DND-41 (cell line): ENCODE measurements at places on chromosomes 2 and 18.

- DNase-seq = no peak
Measured at GRCh38 chr2:118845005-118845521, 2.4 kb downstream of the EN1 start.

DNA sequence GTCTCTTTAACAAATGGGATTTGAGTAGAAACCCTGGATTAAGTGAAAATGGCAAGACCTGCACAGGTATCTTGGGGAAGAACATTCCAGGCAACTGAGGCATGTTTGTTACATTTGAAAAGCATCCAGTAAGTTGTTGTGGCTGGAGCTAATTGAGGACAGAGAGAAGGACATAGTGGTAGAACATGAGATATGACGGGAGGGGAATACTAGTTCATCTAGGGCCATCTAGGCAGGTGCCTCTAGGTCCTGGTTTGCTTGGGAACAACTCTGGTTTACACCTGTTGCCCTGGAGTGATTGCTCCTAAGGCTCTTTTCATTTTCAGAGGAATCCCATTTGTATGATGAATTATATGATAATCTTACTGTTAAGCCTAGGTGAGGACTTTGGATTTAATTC lies 19.7 kb upstream of the CCDC141 start:
- no peak for DNase-seq

DNA sequence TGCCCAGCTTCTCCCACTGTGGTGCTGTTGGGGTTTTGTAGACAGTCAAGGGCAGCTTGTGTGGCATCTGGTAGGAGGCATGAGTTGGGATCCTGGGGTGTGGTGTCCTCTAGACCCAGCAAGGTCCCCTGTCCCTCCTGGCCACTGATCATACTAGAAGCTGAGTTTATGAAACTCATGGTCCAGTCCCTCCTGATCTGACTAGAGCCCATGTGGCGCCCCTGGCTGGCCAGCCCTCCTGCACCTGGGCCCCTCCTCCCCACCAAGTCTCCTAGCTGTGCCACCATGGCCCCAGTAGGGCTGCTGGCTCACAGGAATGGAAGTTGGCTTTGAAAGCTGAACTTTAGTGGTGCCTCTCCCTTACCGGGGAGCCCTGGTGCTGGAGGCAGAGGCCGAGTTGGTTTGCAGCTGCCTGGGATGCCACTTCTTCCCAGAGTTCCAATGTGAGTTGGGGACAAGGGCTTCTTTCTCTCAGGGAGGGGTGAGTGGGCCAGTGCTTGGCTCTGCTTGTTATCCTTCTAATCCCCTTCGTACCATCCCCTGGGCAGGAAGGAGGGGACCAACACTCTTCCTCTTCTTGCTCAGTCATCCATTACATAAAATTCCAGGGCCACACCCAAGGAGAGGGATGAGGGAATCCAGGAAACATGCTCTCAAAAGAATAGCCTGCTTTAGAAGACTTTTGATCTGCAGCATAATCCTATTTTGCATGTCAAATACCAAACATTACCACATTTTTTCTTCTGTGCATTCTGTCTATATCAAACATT lies 37.5 kb upstream of the HAAO start:
- no peak for DNase-seq

GRCh38 chr2:144659731-144660275 lies 139.9 kb upstream of the ZEB2 start:
- DNase-seq = no peak

GRCh38 chr2:205725059-205725458 lies 42.8 kb downstream of the NRP2 start:
- DNase-seq = no peak

GRCh38 chr18:56632070-56633022 lies 6.0 kb downstream of the TXNL1 start:
- DNase-seq = no peak

DNA sequence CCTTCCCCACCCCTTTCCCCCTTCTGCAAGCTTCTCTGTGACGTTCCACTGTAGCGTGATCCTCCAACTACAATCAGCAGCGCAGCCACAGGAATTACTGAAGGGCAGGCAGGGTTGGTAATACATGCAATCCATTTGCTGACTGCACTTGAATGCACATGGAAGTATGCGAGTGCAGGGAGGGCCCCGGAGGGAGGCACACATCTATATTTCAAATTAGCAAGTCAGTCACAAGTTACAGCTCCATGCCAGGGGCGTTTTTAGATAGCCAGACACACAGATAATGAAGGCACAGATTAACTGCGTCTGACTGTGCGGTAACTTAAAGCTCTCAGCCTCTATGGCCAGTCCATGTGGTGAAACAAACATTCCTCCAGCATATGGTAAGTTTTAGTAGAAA lies 209.2 kb upstream of the GATA6 start:
- DNase-seq = no peak

DNA sequence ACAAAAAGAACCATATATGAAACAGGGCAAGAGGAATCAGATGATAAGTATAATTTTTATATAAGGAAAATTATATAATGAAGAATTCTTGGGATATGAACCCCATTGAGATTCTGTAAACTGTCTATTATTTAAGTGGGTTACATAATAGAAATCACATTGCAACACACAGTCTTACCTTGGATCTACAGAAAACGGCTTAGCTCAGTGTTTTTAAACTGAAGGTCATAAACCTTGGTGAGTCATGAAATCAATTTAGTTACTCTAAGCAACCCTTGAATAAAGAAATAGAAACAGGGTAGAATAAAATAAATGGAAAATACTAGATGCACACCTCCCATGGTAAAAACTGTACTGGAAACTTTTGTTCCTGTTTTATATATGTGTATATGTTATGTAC lies 50.7 kb downstream of the METTL8 start:
- no peak for DNase-seq

- DNase-seq = no peak
Measured at GRCh38 chr2:173288561-173288960, 66.1 kb upstream of the CDCA7 start.
